Posterior vena cava (tissue), 2 donors: ENCODE measurements at places on chromosomes 12 and 14.

GRCh38 chr14:89542786-89543424, 125.9 kb upstream of the FOXN3 start:
- no peak for DNase-seq

GRCh38 chr14:52397844-52398243, 83.7 kb downstream of the PTGER2 start:
- DNase-seq, result no peak

DNA sequence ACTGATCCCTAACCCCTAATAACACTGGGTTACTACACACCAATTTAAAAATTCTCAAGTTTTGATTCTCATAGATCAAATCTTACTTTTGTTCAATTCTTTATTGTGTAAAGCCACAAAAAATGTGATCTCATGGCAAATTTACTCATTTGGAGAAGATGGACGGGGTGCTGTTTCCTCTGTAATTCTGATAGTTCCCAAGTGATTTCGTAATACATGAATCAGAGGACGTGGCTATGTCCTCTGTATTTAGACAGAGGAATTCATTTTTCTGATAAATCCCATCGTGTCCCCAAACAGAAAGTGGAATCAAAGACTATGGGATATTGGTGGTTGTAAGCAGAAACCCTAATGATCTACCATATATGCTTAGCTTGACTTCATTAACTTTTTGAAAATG, 76.6 kb upstream of the GNG2 start:
- DNase-seq, result no peak

GRCh38 chr14:90274019-90274418, 17.7 kb downstream of the PSMC1 start:
- DNase-seq, result no peak

GRCh38 chr14:21107283-21107800, 6.5 kb downstream of the TMEM253 start:
- peak; percentile 85 for DNase-seq

DNA sequence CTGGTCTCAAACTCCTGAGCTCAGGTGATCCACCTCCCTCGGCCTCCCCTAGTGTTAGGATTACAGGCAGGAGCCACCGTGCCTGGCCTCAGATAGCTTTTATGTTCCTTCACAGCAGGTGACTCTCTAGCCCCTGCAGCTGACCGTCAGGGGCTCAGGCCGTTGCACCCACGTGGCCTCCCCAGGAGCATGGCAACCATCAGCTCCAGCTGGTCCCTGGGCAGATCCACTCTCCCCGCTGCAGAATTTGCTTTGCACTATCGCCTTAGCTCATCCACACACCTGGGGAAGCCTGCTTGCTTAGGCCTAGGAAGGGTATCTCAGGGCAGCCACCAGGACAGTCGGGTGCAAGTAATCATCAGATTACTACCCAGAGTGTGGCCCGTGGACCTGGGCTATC, 62.6 kb downstream of the TSPAN9 start:
- peak; percentile 75 for DNase-seq

DNA sequence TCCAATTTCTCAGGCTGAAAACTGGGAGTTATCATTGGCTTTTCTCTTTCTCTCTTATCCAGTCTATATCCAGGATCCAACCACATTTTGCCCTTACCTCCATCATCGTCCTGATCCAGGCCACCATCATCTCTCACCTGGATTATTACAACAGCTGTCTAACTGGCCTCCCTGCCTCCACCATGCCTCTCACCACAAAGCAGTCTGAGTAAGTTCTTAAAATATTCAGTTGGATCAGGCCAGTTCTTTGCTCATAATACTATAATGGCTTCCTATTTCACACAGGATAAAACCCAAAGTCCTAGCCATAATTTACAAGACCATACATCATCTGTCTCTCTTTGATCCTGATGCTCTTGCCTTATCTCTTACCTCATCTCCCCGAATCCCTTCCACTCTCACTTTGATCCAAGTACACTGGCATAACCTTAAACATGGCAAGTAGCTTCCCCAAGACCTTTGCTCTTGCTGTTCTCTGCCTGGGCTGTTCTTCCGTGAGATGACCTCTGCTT, 133.4 kb upstream of the RAP1B start:
- DNase-seq, result no peak
